Naive thymus-derived CD4-positive, alpha-beta T cell (primary cell): ENCODE measurements at places on chromosomes 11 and 22. TPM values are rescaled to one million over a fixed set of nuclear protein-coding genes. Genes with fewer than 3 reads are reported as not detected.

DNA sequence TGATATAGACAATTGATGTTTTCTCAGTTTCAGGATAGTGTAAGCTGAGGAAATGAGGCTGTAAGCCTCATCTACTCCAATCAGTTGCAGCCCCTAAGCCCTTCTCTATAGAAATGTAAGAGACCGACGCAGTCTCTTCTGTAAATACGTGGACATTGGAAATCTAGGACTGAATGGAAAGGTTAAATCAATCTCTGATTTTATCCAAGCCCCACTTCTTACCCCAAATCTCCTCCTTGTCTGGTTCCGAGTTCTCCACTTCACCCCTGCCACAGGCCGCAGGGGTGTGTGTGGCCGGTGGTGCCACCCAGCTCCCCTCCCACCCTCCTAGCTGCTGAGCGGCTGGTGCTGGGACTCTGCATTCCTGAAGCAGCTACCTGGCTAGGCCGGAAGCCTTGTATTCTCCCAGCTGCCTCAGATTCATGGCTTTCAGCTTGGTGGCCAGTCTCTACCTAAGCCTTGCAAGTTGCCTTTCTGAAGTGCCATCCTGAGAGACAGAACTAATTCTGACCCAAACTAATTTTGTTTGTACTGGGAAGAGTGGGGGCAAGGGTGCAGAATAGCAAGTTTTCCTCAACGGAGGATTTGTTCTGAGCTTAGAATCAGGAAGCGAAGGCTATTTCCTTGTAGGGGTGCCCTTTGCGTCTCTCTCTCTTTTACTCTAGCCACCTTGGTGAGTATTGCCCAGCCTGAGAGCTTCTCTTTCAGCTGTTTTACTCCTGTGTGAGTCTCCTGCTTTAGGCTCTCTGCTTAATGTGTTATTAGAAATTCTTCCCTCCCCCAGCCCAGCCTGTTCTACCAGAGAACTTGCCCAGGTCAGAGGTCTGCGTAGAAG, 749 bp downstream of the VWA5A start:
- no peak for DNase-seq

GRCh38 chr11:45933846-45934579, 11.6 kb downstream of the LARGE2 start:
- no peak for DNase-seq

PARVG gene
- total RNA-seq, result 131 and 142 TPM in 2 replicates

DNA sequence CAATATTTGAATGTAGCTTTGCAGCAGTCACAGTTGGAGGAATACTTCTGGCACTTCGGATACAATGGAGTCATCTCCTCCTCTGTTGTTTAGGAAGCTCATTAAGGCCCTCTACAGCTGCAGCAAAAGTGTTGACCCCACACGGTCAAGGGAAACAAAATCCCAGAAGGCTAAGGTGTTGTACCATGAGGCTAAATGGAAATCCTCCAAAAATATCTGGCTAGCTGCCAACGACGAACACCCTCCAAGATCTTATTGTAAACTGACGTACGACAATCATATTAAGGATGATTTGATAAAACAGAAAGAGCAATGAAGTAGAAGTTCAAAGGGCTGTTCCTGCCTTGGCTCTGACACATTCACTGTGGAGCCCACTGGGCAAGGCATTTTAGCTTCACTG, 4.0 kb downstream of the POGLUT3 start:
- no peak for DNase-seq

KREMEN1 gene
- not detected in 2 replicates for total RNA-seq

- no peak for DNase-seq
Observed at GRCh38 chr11:15199693-15200092, 85.0 kb downstream of the INSC start.

DNA sequence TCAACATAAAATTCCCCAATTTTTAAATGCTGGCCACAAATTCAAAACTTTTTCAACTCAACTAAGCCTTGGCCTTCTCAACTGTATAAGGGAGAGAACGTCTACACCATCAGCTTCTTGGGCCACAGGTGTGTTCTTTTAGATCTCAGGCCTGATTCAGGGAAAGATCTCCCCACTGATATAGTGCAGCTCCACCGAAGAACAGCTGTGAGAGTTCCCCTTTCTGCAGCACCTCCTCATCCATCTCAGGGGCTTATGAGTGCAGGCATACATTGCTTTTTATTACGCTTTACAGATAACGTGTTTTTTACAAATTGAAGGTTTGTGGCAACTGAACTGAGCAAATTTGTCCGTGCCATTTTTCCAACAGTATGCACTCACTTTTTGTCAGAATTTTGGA, 8.0 kb upstream of the CD82 start:
- no peak for DNase-seq

SH3BP1 gene
- total RNA-seq, result 66.4 TPM

DNA sequence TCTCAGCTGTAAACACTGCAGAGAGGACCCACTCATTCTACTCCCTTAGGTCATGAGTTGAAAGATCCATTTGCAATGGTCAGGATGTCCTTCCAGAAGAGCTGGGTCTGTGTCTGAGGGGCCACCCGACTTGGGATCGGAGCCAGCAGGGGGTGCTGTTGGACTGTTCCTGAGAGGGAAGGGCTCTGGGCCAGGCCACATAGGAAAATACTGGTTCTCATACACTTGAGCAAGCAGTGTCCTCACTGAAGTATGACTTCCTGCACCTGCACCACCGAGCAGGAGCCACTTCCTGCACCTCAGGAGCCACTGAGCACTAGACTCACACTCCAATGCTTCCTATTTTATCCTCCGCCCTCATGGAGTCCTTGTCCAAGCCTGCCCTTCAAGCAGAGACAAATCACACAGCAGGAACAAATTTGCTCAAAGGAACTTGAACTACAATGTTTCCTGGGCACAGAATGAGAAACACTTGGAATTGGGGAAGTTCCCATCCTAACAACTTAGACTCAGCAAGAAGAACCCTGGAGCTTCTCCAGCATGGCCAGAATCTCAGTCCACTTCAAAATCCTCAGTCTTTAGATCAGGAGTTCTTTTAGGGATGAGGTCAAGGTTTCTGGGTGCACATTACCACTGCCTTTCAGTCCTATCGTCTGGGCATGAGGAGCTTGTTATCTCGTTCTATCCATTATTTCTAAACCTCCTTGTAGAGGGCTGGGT, 36.6 kb upstream of the VPREB1 start:
- peak; percentile 69 for DNase-seq

CABP7 gene
- 0.42 TPM for total RNA-seq

DNA sequence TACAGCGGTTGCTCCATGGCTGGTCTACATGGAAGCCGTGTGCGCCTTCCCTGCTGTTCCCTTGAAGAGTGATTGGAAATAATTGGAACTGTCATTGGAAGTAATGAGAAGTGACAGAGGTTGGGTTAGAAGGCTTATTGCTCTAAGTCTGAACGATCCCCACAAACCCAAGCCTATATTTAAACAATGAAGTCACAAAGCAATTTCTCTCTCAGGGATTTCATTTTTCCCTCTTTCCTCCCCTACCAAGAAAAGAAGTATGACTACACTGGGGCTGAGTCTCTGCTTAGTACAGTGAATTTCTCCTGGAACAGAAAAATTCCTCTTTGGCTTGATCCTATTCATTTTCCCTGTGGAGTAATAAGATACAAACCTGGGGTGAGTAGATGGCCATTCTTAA, 7.8 kb downstream of the CLMP start:
- no peak for DNase-seq

GRCh38 chr22:45240810-45241631, at the start of gene KIAA0930:
TSS of gene KIAA0930 (minus strand) at chr22:45240894. CDS start at chr22:45240703, 191 bp downstream.
- DNase-seq, result peak; percentile 73

GRCh38 chr11:73551677-73552076, 46.2 kb downstream of the FAM168A start:
- no peak for DNase-seq

DNA sequence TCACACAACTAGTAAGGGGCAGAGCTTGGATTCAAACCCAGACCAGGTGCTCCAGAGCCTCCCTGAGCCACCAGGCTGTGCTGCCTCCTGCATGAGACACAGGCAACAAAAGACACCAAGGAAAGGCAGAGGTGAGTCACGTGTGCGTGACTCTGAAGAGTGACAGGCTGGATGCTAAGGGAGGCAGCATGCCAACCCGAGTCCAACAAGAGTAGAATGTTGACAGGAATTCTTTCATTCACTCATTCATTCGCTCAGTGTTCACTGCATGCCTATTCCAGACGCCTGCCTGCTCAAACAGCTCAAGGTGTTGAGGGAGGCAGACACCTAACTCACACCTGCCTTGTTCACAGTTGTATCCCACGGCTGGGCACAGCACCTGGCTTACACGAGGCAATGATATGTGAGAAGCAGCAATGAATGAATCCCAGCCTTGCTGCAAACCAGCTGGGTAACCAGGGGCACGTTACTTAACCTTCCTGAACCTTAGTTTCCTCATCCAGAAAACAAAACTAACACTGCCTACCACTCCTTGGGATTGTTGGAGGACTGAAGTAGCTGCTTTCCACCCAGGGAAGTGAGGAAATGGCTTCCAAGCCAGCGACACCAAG, 73.8 kb upstream of the ARFGAP3 start:
- no peak for DNase-seq

- peak; percentile 43 for DNase-seq
Observed at GRCh38 chr22:38873469-38874411, 1.7 kb upstream of the CBX6 start.

DNA sequence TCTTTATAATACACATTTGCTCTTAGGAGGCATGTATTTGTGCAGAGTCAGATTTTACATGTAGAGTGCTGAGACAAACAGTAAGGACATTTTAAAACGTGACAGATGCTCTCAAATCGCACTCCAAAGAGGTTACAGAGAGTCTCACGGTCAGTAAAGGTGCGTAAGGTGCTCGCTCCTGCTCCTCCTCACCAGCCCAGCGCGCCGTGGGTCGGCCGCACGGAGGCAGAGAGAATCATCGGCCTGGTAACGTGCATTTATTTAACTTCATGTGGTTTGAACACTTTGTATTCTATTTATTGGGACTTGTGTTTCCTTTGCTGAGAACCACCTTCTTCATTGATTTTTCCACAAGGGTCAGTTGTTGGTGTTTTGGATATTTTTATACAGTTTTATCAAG, 900.1 kb downstream of the BRD1 start:
- DNase-seq, result no peak
